ENCODE measurements at places on chromosomes 12 and 14. TPM values are rescaled to one million over a fixed set of nuclear protein-coding genes. Genes with fewer than 3 reads are reported as not detected.

GRCh38 chr12:124809878-124810277 lies 53.8 kb downstream of the SCARB1 start:
- DNase-seq: no peak

Gene MYL2
- total RNA-seq: not detected

- DNase-seq: no peak
Measured at GRCh38 chr14:75464626-75465025, 36.8 kb downstream of the JDP2 start.

DNA sequence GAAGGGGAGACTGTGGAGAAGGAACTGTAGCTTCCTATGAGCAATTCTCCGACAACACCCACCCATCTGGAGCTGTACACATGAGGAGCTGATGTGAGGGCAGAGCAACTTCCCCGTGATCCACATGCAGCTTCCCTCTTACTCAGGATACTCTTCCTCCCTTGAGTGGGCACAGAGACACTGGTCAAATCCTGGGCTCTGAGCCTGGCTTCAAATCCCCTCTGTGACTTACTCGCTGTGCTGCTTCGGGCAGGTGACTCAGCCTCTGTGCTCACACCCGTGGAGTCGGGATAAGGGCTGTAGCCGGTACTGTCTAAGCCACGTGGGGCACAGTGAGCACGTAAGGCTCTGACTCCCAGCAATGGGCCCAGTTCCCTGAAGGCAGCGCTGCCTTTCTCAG lies 31.1 kb downstream of the ZFYVE21 start:
- no peak for DNase-seq
